DMS153 (cell line): ENCODE measurements at places on chromosomes 7 and 10.

DNA sequence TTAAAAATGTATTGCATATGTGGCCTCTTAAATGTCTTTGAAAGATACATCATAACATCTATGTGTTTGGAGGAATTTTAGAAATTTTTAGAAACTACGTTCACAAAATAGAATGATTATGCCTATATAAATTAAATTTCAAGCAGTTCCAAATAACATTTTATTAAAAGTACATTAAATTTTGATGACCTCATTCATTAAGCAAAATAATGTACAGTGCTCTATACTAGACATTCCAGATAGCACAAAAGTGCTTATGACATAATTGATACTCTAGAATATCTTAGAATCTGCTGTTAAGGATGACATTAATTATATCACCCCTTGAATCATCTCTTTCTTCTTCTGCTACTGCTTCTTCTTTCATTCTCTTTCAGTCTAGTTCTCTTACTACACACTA lies 528.9 kb downstream of the GFRA1 start:
- DNase-seq, result no peak

GRCh38 chr10:122849900-122850605 lies 4.4 kb upstream of the CUZD1 start:
- DNase-seq, result no peak

- DNase-seq, result no peak
These were observed 58.9 kb downstream of the SPOCK2 start for GRCh38 chr10:72029414-72029813.

- no peak for DNase-seq
These were observed 223.3 kb upstream of the FERD3L start for GRCh38 chr7:19368491-19368925.

DNA sequence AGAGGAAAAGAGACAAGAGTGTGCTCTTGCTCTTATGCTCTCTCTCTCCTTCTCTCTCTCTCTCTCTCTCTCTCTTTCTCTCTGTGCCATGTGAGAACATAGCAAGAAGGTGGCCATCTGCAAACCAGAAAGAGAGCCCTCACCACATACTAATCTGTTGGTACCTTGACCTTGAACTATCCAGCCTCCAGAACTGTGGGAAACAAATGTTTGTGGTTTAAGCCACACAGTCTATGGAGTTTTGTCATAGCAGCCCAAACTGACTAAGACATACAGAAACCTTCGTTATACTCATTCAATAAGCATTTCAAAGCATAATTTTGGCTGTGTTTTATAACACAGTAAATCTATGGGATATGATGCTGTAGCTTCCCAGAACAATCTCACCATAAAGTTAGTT lies 56.4 kb upstream of the PLPP4 start:
- no peak for DNase-seq
